ENCODE measurements at places on chromosomes 7 and 10. TPM values are rescaled to one million over a fixed set of nuclear protein-coding genes. Genes with fewer than 3 reads are reported as not detected.

DNA sequence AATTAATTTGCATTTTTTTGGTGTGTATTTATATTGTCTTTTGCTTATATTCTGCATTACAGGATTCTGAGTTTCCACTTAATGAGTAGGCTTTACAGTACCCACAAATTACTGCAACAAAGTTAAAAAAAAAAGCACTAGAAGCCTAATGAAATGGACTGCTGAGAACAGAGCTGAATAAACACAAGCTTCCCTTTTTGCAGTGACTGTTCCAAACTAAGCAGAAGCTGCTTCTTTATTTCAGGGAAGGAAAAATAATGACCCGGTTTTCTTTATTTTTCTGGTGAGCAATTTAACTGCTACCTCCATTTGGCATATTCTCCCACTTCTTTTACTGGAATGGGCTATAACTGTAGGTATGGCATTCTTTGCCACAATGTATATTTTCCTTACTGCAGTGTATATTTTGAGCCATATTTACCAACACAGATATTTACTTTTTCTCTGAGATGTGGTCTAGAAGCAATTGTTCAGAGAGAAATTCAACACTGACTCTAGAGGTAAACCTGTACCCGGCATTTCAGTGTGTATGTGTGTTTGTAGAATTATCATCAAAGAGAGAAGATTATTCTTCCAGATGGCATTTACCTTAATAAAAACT, 56.9 kb downstream of the HDAC9 start:
- DNase-seq: no peak

DNA sequence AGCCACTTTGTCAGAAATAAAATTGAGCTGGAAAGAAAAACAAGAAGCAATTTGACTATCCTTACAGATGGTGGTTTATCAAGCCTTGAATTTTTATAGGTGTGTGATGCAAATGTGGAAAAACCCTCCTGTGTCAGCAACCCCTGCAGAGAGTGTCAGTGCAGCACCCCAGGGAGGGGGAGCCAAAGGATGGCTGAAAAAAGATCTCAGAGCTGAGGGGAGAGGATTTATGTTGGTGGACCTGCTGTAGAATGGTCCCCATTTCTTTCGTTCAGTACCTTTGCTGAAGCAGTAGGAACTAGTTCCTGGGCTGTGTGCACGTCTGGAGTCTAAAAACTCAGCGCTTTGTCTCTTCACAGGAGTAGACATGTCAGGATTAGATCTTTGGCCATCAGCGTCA, 239.0 kb downstream of the PHTF2 start:
- DNase-seq: no peak

GRCh38 chr10:86451604-86451960, 70.0 kb downstream of the WAPL start:
- no peak for DNase-seq

GRCh38 chr10:44806950-44807349, 104.2 kb upstream of the TMEM72 start:
- DNase-seq: no peak

Gene SYNPO2L
- polyA plus RNA-seq: 7.6 TPM

DNA sequence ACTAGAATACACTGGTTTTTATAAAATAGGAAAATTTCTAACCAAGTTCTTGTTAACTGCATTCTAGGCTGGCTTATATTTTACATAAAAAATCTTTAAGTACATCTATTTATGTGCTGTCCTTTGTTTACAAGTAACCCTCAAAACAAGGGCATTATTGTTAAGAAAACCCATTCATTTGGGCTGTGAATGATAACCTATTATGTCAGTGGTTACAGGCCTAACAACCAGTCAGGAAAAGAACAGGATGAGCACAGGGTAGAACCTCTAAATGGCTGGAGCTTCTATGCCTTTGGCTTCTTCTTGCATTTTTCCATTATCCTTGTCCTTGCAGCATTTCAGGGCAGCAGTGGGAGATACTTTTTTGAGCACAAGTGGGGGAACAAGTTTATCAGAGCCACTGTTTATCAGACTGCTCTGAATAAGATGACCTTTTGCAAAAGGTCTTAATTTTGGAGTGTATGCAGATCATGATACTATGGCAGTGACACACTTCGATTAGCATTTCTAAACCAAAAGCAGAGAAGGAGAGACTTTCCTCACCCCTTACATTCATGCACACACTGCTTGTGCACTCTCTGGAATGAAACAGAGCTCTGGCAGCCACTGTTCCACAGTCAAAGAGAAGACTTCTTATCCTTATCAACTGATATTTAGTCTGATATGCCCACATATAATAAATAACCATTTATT, 10.9 kb downstream of the GPR37 start:
- DNase-seq: no peak

- DNase-seq: no peak
Measured at GRCh38 chr10:105094048-105094447, 453.0 kb downstream of the SORCS3 start.

GRCh38 chr10:85148693-85149640, 820.6 kb downstream of the CCSER2 start:
- DNase-seq: no peak

DNA sequence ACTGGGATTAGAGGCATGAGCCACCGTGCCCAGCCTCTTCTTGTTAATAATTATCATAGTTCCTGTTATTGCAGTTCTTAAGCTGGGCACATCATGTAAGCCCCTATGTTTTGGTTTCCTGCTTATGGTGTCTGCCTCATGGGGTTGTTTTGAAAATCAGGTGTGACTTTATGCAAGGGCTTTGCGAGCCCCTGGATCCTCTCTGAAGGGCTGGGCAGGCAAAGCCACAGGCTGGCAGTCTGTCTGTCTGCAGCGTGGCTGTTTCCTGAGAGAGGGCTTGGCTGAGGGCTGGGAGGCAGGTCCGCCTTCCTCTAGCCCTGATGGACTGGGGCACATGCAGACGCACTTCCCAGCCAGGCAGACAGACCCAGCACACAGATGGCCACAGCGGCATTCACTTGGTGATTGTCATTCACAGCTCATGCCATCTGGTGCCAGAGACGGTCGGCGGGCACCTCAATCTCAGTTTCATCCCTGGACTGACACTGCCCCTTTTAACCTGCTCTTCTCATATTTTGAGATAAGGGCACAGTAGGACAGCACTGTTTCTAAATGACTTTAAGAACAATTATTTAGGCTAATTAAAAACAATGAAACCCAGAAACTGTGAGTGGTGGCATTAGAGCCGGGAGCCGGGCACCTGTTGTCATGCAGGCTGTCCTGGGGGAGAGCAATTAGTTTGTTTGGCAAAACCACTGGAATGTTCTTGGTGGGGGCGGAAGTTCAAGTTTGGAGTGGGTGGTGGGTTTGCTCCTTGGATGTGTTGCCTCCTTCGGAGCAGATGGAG, 35.5 kb downstream of the RBM20 start:
- DNase-seq: no peak

GRCh38 chr10:121838149-121838548, 89.7 kb downstream of the ATE1 start:
- no peak for DNase-seq

- no peak for DNase-seq
Measured at GRCh38 chr7:144038887-144039286, 9.9 kb upstream of the OR2A5 start.

Gene RNF32
- polyA plus RNA-seq: 8.1 TPM

Gene STEAP1
- polyA plus RNA-seq: 1.9 TPM

DNA sequence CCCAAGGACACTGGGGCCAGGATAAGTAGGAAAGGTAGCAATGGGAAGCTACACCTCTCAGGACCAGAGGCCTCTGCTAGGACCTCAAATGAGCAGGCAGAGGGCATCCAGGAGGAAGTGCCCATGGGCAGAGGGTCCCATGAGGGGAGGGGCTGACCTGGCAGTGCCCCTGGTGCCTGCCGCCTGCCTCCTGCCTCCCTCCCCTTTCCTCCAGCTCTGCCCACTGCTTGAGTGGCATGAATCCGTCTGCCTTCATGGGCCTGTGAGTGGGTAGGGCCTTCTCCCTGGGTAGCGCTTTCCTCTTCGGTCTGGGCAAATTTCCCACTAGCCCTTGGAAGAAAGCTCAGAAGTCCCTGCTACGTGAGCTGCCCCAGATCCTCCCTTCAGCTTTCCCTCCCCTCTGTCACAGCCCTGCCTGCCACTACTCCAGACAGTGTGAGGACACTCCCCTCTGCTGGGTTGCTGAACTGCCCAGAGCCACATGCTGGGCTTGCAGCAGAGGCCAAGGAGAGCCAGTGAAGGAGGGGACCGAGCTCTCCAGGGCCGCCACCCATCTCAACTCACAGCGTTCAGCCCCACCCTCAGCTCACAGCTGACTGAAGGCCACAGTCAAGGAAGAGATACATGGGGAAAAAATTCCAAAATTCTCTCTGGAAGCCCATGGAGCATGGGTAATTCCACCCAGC, 141.4 kb downstream of the ARHGAP22 start:
- DNase-seq: peak; percentile 32

- no peak for DNase-seq
Measured at GRCh38 chr7:28996836-28997235, 38.7 kb upstream of the TRIL start.
